ENCODE measurements at places on chromosomes 2 and 18.

DNA sequence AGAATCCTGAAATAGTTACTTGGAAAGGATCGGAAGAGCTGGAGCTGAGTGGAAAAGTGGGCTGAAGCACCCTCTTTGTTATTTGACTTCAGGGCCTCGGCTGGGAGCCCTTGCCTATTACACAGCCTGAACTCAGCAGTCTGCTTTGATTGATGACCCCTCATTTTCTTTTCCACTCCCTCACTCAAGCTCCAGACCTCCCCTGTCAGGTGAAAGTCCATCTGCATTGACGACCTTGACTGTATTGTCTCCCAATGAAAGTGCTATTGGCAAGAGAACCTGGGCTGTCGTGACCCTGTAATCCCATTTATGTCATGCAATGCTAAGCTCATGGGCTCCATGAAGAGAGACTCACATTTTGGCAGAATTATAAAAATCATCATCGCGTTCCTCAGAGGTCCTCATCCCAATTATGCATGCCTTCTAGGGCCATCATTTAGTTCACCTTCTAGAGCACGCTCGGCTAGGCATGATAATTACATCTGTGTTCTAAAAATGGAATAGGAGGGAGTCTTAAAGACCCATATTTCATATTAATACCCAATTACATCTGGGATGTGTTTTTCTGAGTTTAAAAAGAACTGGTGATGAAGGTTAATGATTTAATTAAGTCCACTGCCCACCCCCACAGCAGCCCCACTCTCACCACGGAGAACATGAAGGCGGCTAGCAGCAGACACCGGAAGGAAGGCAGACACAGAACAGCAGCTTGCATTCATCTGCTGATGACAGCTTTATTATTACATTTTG is 472.5 kb downstream of the PID1 start:
- DNase-seq, result no peak

GRCh38 chr18:76205906-76206305 is 289.1 kb downstream of the ZNF516 start:
- DNase-seq, result no peak

- DNase-seq, result no peak
These were observed 15.2 kb downstream of the POLI start for GRCh38 chr18:54284535-54284934.

GRCh38 chr2:177989029-177989885 is 83.3 kb downstream of the PDE11A start:
- no peak for DNase-seq

- no peak for DNase-seq
These were observed 63.3 kb upstream of the ALPP start for GRCh38 chr2:232315049-232315922.

- DNase-seq, result no peak
These were observed 22.0 kb downstream of the IRS1 start for GRCh38 chr2:226777611-226778010.

DNA sequence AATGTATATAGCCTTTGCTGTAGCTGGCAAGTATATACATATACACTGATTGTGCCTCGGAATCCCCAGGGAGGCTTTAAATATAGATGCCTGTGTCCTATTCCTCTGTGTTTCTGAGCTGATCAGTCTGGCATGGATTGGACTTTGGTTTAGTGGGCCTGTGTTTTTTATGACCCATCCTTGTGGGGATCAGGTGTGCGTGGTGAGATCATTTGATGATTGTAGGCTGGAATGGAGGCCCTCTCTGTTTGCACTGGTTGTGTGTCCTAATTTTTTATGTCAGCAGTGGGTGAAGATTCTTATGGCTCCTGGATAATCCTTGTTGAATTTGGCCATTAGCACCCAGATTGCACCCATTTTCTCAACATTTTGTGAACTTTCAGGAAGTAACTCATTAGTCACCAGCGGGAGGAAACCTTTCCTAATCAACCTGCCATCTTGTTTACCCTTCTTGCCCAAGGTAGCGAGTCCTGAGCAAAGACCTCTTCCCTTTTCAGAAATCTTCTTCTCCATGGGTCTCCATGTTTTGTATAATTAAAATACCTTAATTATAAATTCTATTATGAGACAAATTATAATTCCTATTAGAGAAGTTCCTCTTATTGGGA is 75.8 kb downstream of the UGGT1 start:
- no peak for DNase-seq

- DNase-seq, result no peak
These were observed 21.6 kb downstream of the PMAIP1 start for GRCh38 chr18:59921384-59921891.

DNA sequence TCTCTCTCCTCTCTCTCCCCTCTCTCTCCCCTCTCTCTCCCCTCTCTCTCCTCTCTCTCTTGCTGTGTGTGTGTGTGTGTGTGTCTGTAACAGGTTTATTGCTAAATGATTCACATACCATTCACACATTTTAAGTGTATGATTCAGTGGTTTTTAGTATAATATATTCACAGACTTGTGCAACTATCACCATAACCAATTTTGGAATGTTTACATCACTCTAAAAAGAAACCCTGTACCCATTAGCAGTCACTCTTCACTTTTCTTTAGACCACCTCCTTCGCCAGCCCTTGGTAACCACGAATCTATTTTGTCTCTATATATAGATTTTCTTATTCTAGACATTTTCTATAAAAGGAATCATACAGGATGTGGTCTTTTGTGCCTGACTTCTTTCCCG is 11.4 kb downstream of the THNSL2 start:
- DNase-seq, result no peak

DNA sequence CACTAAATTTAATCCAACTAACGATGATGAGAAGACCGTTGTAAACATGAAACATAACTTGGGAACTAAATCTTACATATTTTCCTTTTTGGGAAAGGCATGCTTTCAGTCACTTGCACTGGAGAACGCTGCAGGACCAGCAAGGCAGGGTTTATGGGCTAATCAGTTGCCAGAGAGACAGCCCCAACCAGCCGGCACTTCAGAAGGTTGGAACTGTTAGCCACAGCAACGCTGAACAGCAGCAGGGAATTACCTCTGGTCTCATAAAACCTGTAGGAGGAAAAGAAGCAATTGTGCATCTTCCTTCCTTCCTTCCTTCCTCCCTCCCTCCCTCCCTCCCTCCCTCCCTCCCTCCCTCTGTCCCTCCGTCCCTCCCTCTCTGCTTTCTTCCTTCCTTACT is 33.9 kb upstream of the SIX2 start:
- no peak for DNase-seq

DNA sequence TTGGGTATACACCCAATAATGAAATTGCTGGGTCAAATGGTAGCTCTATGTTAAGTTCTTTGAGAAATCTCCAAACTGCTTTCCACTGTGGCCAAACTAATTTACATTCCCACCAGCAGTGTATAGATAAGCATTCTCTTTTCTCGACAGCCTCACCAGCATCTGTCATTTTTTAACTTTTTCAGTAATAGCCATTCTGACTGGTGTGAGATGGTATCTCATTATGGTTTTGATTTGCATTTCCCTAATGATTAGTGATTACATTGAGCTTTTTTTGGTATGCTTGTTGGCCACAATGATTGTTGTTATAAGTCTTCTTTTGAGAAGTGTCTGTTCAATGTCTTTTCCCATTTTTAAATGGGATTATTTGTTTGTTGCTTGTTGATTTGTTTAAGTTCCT is 50.4 kb upstream of the EPAS1 start:
- no peak for DNase-seq

DNA sequence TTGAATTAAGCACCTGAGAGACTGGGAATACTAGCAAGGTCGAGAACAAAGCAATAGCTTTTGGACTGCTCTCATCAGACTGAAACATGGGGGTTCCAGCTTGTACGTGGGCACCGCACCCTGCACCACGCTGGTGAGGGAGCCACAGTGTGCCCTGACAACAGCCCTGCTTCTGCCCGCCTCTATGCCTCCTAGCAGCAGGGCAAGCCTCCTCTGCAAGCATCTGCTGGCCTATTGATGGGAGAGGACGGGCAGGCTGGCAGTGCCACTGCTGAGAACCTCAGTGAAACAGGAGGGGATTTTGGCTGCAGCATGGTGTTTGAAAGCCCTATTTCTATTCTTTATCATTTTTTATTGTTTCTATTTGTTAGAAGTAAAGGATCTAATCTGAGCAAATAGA is 146.1 kb upstream of the OTOS start:
- no peak for DNase-seq

DNA sequence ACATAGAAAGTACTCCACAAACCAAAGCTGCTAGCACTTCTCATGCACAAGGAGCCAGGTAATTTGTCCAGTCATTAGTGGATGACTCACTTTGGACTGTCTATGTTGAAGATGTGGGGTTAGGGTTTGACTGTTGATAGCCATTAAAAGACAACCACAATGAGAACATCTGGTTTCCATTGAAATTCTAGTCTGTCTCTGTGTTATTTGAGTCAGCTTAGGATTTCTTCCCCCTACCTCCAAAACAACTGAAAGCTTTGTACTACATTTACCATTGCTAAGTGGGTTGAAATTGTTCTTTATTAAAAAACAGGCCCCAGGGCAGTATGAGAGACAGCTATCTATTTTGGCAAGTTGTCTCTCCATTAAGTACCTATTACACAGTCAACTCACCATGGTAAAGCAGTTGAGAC is 50.2 kb upstream of the ANKRD44 start:
- DNase-seq, result no peak

GRCh38 chr2:239087046-239087710 is 239.3 kb downstream of the TWIST2 start:
- no peak for DNase-seq

DNA sequence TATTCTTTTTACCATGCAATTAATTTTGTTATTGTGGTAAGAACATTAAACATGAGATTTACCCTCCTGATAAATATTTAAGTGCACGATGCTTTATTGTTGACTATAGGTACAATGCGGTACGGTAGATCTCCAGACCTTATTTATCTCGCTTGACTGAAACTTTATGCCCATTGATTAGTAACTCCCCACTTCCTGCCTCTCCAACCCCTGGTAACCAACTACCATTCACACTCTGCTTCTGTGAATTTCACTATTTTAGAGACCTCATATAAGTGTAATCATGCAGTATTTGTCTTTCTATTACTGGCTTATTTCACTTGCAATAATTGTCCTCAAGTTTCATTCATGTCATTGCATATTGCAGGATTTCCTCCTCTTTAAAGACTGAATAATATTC is 195.7 kb upstream of the ID2 start:
- DNase-seq, result no peak

DNA sequence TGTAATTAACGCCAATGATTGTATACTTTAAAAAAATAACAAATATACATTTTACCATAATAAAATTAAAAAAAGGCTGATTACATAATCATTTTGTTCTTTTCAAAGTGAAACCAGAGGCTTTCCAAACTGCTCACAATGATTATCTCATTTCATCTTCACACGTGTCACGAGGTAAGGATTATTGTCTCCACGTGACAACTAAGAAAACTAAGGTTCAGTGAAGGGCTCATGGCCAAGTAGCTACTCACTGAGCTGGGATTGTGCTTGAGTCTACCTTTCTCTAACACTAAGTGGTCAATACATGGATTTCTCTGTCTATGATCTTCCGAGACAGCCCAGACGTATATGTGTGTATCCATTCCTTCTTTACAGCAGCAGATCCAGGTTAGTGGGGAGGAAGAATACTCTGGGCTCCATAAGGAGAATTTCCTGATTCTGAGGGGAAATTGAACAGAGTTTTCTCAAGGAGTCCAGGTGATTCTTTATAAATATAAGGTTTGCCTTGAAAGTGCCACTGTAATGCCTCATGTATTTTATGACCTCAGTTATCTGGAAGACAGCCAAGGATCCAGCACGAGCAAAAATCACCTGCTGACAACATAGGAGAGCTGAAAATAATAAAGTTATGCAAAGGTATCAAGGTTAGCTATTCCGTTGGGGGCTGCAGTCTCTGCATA is 25.6 kb upstream of the ACSL3 start:
- no peak for DNase-seq

DNA sequence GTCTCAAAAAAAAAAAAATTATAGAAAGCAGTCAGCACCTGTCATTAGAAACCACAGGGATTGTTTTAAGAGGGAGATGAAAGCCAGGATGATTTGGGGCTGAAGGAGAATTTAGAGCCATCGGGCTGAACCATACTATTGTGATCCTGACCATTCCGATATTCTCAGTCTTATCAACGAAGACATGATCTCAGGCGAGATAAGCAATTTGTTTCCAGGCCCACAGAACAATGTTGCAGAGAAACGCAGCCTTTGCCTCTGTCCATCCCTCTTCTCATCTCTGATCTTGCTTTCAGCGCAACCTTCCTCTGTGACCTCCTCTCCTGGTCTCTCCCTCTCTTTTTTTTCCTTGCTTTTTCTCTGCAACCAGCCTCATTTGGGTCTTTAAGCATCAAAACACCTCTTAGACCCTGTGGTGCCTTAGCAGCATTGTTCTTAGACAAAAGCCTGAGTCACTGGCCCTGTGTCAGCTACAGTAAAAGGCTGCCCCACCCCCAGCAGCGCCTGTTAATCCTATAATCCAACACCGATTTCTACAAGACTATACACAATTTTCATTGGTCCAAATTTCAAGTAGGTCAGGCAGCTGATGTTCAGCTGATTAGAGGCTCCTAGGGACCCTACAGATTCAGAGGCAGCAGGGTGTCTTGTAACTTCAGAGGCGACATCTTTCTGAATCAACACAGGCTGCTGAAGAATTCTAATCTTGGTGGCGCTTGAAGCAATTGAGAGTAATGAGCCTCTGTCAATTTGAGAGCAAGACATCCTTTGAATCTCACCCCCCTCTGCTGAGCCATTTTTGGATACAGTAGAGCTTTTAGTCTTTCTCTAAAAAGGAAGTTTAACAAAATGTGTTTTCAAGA is 206.0 kb downstream of the NCK2 start:
- no peak for DNase-seq

DNA sequence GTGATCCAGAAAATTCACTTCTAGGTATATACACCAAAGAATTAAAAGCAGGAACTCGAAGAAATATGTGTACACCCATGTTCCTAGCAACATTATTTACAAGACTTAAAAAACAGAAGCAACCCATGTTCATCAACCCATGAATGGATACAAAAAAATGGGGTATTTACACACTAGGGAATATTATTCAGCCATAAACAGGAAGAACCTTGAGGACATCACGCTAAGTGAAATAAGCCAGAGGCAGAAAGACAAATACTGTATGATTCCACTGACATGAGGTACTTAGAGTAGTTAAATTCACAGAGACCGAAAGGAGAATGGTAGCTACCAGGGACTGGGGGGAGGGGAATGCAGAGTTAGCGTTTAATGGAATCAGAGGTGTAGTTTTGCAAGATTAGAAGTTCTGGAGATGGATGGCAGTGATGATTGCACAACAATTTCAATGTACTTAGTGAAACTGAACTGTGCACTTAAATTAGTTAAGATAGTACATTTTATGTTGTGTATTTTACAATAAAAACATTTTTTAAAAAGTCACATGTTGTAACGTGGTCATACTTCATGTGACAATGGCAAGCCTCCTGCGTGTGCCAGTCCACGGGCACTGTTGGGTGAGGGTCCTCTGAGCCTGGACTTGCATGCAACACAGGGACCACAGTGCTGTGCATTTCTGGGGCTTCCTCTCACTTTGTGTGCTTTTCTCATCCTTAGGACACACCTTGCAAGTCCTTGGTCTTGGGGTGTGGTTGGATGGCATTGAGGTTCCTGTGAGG is 206.1 kb upstream of the HDAC4 start:
- no peak for DNase-seq

Data from activated gamma-delta T cell (primary cell).